Adrenal gland (tissue), 19 donors: ENCODE measurements at places on chromosomes 2 and 18.

GRCh38 chr2:191691016-191691735 lies 13.2 kb downstream of the NABP1 start:
- DNase-seq, result peak; percentile 25

DNA sequence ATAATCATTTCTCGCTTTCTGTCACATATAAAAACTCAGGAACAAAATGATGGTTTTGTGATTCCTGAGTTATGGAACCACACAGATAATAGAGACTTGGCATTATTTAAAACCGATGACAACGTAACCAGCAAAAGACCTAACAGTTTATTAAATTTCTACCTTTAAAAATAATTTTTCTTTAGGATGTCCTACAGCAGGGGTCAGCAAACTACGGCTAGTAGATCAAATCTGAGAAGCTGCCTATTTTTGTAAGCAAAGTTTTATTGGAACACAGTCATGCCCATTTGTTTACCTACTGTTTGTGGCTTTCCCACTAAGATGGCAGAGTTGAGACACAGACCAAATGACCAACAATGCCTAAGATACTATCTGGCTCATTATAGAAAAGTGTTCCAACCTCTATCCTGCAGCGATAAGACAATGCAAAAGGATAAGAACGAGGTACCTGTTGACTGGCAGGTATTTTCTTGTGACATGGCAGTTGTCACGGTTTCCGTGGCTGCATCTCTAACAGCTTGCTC lies 53.0 kb upstream of the ZFP36L2 start:
- no peak for DNase-seq

DNA sequence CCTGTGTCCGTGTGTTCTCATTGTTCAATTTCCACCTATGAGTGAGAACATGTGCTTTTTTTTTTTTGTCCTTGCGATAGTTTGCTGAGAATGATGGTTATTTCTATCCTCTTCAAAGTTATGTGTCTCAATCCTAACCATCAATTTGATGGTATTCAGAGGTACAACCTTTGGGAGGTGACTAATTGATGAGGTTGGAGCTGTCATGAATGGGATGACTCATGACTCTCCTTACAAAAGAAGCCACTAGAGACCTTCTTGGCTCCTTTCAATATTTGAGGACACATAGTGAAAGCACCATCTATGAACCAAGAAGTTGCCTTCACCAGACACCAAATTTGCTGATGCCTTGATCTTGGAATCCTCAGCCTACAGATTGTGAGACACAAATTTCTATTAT lies 677.1 kb upstream of the DDX18 start:
- no peak for DNase-seq

DNA sequence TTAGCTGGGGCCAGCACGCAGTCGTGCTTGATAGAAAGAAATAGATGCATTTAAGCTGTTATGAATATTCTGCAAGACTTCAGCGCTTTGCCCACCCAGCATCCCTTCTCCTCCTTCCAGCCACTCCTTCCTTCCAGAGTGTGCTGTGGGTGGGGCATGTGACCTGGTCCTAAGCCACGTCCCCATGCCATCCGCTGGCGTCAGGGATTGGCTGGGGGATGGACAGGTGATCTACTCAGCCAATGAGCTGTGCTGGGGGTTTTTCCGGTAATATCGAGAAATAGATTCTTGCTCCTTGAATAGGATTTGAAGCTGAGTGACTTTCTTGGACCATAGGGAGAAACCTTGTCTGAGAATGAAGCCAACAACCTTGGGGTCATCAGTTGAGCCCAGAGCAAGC lies 4.8 kb upstream of the ZAP70 start:
- no peak for DNase-seq

DNA sequence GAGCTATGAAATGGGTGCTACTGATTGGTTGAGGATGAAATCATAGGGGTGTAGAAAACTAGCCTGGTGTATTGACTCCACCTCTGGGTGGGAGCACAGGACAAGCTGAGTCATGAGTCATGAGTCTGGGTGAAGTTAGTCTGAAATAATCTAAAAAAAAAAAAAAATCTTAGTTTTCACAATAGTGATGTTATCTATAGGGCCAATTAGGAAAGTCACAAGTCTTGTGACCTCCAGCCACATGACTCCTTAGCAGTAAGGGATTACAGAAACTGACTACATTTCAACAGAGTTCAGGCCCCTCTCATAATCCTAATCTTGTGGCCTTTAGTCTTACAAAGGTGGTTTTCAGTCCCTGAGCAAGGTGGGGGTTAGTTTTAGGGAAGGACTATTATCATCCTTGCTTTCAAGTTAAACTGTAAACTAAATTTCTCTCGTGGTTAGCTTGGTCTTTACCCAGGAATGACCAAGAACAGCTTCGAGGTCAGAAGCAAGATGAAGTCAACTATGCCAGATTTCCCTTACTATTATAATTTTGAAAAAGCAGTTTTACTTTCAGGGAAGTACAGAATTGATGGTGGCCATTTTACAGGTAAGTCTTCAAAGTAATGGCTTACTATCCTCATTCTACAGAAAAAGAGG lies 338.0 kb upstream of the GYPC start:
- no peak for DNase-seq
